ELR (cell line): ENCODE measurements at places on chromosomes 12 and 14.

DNA sequence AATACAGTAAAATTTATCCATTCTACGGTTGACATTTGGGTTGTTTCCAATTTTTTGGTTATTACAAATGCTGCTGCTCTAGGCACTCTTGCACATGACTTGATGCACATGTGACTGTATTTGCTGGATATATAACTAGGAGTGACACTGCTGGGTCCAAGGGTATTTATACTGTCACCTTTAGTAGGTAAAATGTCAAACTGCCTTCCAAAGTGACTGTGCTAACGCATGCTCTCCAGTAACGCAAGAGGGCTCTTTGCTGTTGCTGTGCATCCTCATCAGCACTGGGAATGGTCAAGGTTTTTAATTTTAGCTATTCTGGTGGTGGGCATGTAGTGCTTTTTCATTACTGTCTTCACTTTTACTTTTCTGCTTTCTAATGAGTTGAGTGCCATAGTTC, 62.3 kb downstream of the ACADS start:
- DNase-seq = no peak

- no peak for DNase-seq
Measured at GRCh38 chr12:68648179-68648578, 37.5 kb downstream of the RAP1B start.

- DNase-seq = peak; percentile 95
Measured at GRCh38 chr12:10749700-10750384, 26.7 kb upstream of the YBX3 start.

- peak; percentile 22 for DNase-seq
Measured at GRCh38 chr12:72270961-72271360, 1.2 kb upstream of the TRHDE start.

DNA sequence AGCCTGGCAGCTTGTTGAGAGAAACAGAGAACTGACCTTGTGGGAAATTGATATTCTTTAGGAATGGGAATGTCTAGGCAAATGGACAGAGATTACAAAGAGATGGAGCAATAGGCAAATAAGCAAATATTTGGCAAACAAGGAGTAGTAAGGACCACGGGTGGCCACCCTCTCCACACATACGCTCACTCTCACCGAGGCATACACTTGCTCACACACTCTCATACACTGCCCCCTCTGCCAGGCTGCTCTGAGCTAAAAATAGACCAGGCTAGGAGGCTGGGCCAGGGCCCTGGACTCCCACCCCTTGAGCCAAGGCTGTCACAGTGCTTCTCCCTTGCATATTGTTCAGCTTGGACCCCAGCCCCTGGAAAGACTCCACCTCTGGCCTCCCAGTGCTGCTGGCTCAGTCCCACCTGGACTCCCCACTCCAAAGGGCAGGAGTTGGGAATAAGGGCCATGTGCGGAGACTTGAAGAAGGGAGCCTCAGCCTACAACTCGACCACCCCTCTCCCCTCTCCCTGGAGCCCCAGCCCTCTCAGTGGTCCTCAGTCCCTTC, 1.1 kb downstream of the PPP1R1A start:
- no peak for DNase-seq

DNA sequence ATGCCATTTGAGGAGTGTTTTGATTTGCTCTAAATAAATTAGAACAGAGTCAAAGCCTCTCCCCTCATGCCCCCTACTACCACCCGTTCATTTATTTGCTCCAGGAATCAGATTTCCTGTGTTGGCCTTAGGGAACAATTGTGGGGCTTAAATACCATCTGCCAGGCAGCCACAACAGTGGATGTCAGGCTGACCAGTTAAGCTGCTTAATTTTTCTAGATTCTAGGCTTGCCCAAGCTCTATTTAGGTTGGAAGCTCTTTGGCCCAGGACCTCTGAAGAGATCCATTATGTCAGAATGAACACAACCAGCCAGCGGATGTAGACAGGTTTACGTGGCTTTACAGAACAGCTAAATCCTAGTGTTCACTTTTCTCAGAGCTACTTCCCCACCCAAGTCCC, 1.0 kb upstream of the TIMELESS start:
- no peak for DNase-seq

GRCh38 chr14:23577710-23578392, 739 bp downstream of the JPH4 start:
- no peak for DNase-seq

- no peak for DNase-seq
Measured at GRCh38 chr12:92462049-92462448, 240.7 kb upstream of the PLEKHG7 start.

GRCh38 chr14:45972416-45972815, 679.2 kb downstream of the RPL10L start:
- no peak for DNase-seq

- peak; percentile 17 for DNase-seq
Measured at GRCh38 chr14:79549515-79549914, 661.8 kb downstream of the DIO2 start.

GRCh38 chr12:25623816-25624215, 70.7 kb upstream of the LMNTD1 start:
- peak; percentile 14 for DNase-seq

- DNase-seq = no peak
Measured at GRCh38 chr12:132329036-132329719, at the start of gene GALNT9. Gene GALNT9 (minus strand): TSS chr12:132329589. CDS start chr12:132329203, 386 bp downstream.

DNA sequence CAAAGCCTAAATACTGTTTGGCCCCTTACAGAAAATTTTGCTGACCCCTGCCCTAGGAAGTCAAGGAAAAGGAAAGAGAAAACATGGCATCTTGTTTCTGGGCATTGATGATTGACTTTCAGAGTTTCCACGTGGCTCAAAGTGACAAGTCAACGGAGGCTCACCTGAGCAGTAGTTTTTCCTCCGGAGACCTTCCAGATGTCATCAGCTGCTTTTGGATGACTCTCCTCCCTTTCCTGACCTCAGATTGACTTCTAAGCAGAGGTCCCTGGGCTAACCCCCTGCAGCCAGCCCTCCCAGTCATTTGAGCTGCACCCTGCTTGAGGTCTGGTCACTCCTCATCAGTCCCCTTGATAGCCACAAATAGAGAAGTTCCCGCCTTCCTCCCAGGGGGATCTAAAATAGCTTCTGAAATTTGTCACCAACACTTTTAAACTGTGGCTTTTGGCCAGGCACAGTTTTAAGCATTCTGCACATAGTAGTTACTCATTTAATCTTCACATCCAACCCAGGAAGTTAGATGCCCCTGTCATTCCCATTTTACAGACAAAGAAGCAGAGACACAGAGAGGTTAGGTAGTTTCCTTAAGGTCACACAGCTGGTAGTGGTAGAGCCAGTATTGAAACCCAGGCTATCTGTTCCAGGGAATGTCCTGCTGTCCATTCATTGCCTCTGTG, 143.4 kb downstream of the CHST11 start:
- DNase-seq = no peak

GRCh38 chr12:41032386-41032785, 155.7 kb upstream of the PDZRN4 start:
- no peak for DNase-seq

GRCh38 chr12:18966954-18967353, 162.6 kb upstream of the PLEKHA5 start:
- no peak for DNase-seq

GRCh38 chr12:96986883-96987523, 79.9 kb downstream of the NEDD1 start:
- DNase-seq = peak; percentile 59

GRCh38 chr12:53047221-53048032, 2.4 kb upstream of the TNS2 start:
- DNase-seq = peak; percentile 72

DNA sequence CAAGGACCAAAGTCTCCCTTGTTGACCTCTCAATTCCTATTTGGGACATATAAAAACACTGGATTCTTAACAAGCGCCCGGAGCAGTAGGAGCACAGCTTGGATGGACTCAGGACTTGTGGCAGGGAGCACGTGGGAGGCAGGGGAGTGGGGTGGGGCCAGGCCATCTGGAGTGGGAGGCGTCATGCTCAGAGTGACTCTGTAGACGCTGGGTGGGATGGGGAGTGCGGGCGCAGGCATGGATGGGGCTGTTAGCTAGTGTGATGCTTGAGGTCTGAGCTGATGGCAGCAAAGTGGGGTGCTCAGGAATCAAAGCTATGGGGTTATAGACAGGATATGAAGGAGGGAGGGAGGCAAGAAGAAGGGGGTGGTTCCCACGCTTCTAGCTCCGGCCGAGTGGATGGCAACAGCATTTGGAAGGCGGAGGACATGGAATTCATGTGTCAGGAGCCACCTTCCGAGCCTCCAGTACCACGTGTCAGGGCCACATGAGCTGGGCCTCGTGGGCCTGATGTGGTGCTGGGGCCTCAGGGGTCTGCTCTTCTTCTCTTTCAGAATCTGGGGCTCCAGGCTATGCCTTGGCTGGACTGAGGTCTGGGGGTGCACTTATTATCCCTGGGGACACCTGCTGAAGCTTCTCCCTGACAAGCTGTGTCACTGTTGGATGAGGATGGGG, 26.2 kb downstream of the MEG3 start:
- no peak for DNase-seq

DNA sequence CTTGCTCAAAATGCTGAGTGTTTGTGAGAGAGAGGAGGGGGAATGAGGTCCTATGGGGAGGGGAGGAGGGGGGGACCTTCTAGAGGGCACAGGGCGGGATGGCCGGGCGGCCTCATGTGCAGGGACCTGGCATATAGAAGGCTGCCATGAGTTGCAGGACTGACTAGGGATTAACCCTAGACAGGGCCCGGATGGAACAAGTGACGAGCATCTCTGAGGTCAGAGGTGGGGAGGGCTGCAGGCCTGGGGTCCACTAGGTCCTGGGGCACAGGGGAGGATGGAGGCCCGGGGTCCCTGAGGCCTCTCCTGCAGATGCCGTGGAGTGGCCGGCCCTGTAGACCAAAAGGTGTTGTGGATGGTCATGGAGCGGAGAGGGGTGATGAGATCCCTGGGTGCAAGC, 104.0 kb upstream of the EIF5 start:
- no peak for DNase-seq

GRCh38 chr14:21494902-21495762, 16.0 kb downstream of the METTL3 start:
- no peak for DNase-seq

GRCh38 chr14:69654116-69654515, 42.7 kb downstream of the SUSD6 start:
- no peak for DNase-seq

GRCh38 chr12:51103977-51104376, 20.6 kb upstream of the CSRNP2 start:
- DNase-seq = no peak
